Activated T-helper 17 cell treated with anti-CD3 and anti-CD28 coated beads, Interleukin-2, amount 50 U/mL, for 72 hours (primary cell): ENCODE measurements at places on chromosomes 1 and 21. TPM values are rescaled to one million over a fixed set of nuclear protein-coding genes. Genes with fewer than 3 reads are reported as not detected.

Gene NEGR1
- not detected for total RNA-seq

Gene SUSD4
- 0.11 TPM for total RNA-seq

Gene DISC1
- 3.9 TPM for total RNA-seq

Gene C1orf94
- not detected for total RNA-seq

Gene AK5
- not detected for total RNA-seq

Gene BNIPL
- 4.5 TPM for total RNA-seq

Gene CLCA1
- not detected for total RNA-seq

Gene FNDC5
- not detected for total RNA-seq

Gene TRPM2
- total RNA-seq, result 25.6 TPM

Gene TNFRSF14
- total RNA-seq, result 93.2 TPM

Gene OR2T33
- not detected for total RNA-seq

Gene ASTN1
- total RNA-seq, result not detected

Gene UTS2
- 0.58 TPM for total RNA-seq

Gene LCE1E
- total RNA-seq, result not detected

Gene CYB5RL
- 11.9 TPM for total RNA-seq

Gene HSD17B7
- total RNA-seq, result 39.5 TPM

Gene LAD1
- not detected for total RNA-seq

Gene MTARC1
- total RNA-seq, result not detected

Gene IL10
- total RNA-seq, result 1.8 TPM

Gene IFNLR1
- total RNA-seq, result 1.6 TPM

Gene FAM163A
- total RNA-seq, result not detected
